ENCODE measurements at places on chromosomes 7 and 10. TPM values are rescaled to one million over a fixed set of nuclear protein-coding genes. Genes with fewer than 3 reads are reported as not detected.

GRCh38 chr10:114173603-114173920 lies 441 bp downstream of the CCDC186 start:
- no peaks in the 10 kb centered on the region for H3K36me3 ChIP-seq
- H3K27me3 ChIP-seq, result no peaks in the 10 kb centered on the region
- H3K4me3 ChIP-seq, result peak overlapping the region; percentile 85

GRCh38 chr7:101104799-101105198 lies 19.5 kb downstream of the TRIM56 start:
- H3K4me3 ChIP-seq, result no peak overlapping the region
- H3K4me1 ChIP-seq, result peaks cover 20% of the 10 kb centered on the region
- H3K36me3 ChIP-seq, result no peaks in the 10 kb centered on the region
- no peak for DNase-seq

GRCh38 chr10:79185796-79186374 lies 117.1 kb downstream of the ZMIZ1 start:
- H3K4me3 ChIP-seq, result no peak overlapping the region
- DNase-seq, result no peak
- peak overlapping the region; percentile 36 for H3K27ac ChIP-seq
- no peaks in the 10 kb centered on the region for H3K36me3 ChIP-seq

DNA sequence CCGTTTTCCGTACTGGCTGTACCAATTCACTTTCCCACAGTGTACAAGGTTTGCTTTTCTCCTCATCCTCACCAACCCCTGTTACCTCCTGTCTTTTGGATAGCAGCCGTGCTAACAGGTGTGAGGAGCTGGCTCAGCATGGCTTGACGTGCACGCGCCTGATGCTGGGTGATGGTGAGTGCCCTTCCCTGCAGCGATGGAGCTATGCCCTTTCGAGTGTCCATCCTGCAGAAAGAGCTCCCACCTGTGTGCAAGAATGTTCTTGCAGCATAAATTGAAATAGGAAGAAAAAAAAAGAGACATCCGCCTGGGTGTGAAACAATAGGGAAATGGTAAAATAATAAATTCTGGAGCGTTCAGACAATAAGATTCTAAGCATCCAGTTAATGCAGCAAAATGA lies 9.5 kb upstream of the UBE3C start:
- H3K4me1 ChIP-seq, result no peaks in the 10 kb centered on the region
- H3K4me3 ChIP-seq, result no peak overlapping the region
- no peaks in the 10 kb centered on the region for H3K36me3 ChIP-seq
- no peaks in the 10 kb centered on the region for H3K27me3 ChIP-seq

- no peak overlapping the region for H3K4me3 ChIP-seq
- H3K4me1 ChIP-seq, result peaks cover 9% of the 10 kb centered on the region
- H3K27ac ChIP-seq, result no peak overlapping the region
- no peaks in the 10 kb centered on the region for H3K36me3 ChIP-seq
Measured at GRCh38 chr7:80272560-80273239, 138.1 kb downstream of the GNAI1 start.

DNA sequence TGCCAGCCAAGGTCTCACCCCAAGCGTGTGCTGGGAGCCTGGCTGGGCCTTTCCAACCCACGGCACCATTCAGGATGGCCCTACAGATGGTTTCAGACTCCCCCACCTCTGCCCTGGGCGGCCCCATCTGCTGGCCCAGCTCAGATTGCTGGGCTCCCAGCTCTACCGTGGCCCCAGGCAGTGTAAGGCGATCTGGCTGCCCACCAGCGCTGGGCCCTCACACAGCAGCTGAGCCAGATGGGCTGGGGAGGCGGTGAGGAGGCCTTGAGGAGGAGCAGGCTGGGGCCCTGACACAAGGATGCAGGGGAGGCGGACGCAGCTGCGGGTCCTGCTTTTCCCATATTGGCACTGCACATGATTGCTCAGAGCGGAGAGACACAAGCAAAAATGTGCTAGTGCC lies 162.8 kb downstream of the NRF1 start:
- H3K27ac ChIP-seq, result no peak overlapping the region
- H3K36me3 ChIP-seq, result no peaks in the 10 kb centered on the region
- H3K4me3 ChIP-seq, result no peak overlapping the region
- DNase-seq, result no peak

DNA sequence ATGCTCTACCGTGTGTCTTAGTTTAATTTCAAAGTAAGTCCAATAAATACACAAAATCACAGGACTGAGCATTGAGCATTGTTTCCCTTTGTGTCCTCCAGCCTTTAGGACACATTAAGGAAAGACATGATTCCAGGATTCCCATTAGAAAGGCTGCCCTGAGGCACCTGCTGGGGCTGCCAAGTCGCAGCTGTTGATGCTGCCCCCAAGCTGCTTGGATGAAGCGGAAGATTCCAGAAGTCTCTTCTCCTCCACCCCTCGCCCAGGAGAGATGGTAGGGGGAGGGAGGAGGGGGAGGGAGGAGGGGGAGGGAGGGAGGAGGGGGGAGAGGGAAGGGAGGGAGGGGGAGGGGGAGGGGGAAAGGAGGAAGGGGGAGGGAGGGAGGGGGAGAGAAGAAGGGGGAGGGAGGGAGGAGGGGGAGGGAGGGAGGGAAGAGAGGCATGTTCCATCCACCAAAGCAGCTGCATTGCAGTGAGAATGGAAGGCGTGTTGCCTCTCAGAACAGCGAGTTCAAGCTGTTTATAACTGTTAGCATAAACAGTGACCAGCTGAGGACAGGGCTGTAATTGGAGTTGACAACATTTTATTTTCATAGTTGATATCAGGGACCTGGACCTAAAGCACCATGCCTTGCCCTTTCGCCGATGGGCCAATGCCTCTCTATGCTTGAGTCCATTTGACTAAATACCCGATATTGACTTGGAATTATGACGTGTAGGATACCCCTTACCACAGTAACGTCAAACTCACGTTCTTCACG lies 67.3 kb downstream of the DIP2C start:
- H3K36me3 ChIP-seq, result no peaks in the 10 kb centered on the region
- DNase-seq, result no peak
- no peak overlapping the region for H3K27ac ChIP-seq
- H3K4me3 ChIP-seq, result no peak overlapping the region

DNA sequence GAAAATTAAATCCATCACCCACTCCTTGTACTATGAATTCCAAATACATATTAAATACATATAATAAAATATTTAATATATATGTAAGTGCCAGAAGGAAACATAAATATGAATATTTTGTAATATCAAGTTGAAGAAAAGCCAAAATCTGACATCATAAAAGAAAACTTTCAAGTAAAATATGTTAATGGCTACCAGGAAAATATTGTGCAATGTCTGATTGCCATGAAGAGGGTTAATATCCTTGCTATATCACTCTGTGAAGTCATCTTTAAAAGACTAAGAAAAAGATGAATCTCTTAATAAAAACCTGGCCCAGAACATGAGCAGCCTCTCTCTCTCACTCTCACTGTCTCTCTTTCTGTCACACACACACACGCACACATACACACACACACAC lies 130.2 kb downstream of the EGFR start:
- DNase-seq, result no peak
- H3K36me3 ChIP-seq, result peaks cover 81% of the 10 kb centered on the region
- H3K27me3 ChIP-seq, result no peaks in the 10 kb centered on the region
- H3K4me3 ChIP-seq, result no peak overlapping the region
- no peak overlapping the region for H3K27ac ChIP-seq

- H3K4me3 ChIP-seq, result no peak overlapping the region
- no peaks in the 10 kb centered on the region for H3K36me3 ChIP-seq
- no peak for DNase-seq
- H3K27ac ChIP-seq, result peak overlapping the region; percentile 58
Measured at GRCh38 chr10:30705101-30705624, 75.6 kb upstream of the LYZL2 start.

- no peaks in the 10 kb centered on the region for H3K4me1 ChIP-seq
- no peaks in the 10 kb centered on the region for H3K27me3 ChIP-seq
- no peak overlapping the region for H3K4me3 ChIP-seq
Measured at GRCh38 chr10:86191686-86192085, 174.9 kb downstream of the GRID1 start.

DNA sequence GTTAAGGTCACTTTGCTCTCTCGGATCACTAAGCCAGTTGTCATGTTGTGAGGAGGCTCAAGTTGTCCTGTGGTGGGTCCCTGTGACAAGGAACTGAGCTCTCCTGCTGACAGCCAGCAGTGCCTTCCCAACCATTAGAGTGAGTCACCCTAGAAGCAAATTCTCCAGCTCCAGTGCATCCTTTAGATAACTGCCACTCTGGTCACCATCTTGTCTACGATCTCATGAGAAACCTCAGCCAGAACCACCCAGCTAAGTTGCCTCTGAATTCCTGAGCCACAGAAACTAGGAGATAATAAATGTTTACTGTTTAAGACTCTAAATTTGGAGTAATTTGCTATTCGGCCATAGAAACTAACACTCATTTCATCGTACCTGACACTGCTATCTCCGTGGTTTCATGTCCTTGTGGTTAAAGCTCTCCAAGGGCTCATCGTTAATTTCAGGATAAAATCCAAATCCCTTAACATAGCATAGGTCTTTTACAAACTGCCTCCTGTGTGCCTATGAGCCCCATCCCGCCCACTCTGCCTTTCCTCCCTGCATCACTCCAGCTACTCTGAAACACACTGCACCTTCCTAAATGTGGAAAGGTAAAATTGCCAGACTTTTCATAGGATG lies 56.5 kb upstream of the WIPF3 start:
- H3K27me3 ChIP-seq, result no peaks in the 10 kb centered on the region
- H3K4me1 ChIP-seq, result no peaks in the 10 kb centered on the region
- H3K27ac ChIP-seq, result no peak overlapping the region
- H3K36me3 ChIP-seq, result no peaks in the 10 kb centered on the region
- DNase-seq, result no peak

DNA sequence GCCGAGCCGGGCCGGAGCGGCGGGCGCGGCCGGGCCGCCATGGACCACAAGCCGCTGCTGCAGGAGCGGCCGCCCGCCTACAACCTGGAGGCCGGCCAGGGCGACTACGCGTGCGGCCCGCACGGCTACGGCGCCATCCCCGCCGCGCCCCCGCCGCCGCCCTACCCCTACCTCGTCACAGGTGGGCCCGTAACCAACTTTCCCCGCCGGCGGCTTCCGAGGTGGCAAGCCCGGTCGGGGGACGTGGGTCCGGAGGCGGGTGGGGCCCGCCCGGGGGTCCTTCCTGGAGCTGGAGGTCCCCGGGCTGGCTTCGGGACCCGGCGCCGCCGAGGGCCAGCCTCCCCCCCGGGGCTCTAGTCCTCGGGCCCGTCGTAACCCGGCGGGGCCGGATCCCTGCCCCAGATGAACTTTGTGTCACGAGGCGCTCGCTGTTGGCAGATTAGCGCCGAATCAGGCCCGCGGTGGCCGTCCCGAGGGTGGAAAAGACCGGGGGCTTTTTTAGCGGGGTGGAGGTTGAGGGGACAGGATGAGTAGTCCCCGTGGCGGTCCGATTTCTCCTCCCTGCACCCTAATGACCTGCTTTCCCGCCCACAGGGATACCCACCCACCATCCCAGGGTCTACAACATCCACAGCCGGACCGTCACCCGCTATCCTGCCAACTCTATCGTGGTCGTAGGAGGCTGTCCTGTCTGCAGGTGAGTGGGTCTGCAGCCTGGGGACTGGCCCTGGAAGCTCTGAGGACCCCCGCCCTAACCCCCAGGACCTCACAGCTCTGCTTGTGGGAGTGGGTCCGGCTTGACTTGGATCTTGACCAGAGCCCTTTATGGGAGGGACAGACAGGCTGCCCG lies 496 bp downstream of the BRI3 start:
- peaks cover 86% of the 10 kb centered on the region for H3K4me1 ChIP-seq
- no peaks in the 10 kb centered on the region for H3K27me3 ChIP-seq
- peak; percentile 64 for DNase-seq
- H3K36me3 ChIP-seq, result peaks cover 9% of the 10 kb centered on the region
- H3K27ac ChIP-seq, result peak overlapping the region; percentile 99

GRCh38 chr7:89247207-89247606 lies 451.7 kb upstream of the TEX47 start:
- DNase-seq, result no peak
- no peaks in the 10 kb centered on the region for H3K27me3 ChIP-seq
- no peak overlapping the region for H3K4me3 ChIP-seq

- H3K4me1 ChIP-seq, result no peaks in the 10 kb centered on the region
- H3K4me3 ChIP-seq, result no peak overlapping the region
- no peak overlapping the region for H3K27ac ChIP-seq
Measured at GRCh38 chr7:71419546-71420337, 287.8 kb downstream of the GALNT17 start.

- no peak for DNase-seq
- peak overlapping the region; percentile 33 for H3K27ac ChIP-seq
- H3K36me3 ChIP-seq, result no peaks in the 10 kb centered on the region
- no peak overlapping the region for H3K4me3 ChIP-seq
- H3K4me1 ChIP-seq, result peaks cover 13% of the 10 kb centered on the region
Measured at GRCh38 chr7:28627896-28628295, 215.6 kb downstream of the CREB5 start.

Gene NPFFR1
- total RNA-seq, result not detected

Gene FAM237B
- total RNA-seq, result not detected

Gene IKZF1
- 32.3 TPM for total RNA-seq

Measured in stomach (tissue), 19 donors.